ENCODE measurements at places on chromosomes 6 and 20.

DNA sequence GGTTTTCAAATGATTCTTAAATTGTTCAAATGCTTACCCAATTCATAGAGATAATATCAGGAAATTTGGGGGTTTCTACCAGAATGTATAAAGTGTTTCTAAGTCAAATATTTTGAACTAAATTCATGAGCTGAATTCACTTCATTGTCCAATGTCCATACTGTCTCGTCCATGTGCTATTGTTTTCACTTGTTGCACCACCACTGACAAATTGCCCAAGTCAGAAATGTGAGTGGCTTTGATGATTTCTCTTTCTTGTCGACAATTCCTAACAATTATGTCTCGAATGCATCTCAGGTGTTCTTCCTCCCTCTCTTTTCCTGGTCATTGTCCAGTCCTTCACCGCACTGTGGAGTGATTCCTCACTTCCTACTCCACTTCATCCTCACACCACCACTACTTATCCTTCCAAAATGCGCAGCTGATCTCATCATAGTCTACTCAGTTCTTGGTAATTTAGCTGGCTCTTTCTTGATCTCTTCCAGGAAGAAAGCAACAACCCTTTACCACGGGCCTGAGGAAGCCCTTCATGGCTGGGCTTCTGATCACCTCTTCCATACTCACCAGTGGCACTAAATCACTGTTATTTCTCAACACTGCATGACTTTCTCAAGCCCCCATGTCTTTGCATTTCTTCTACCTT, 161.1 kb downstream of the FOXA2 start:
- no peak for DNase-seq

DNA sequence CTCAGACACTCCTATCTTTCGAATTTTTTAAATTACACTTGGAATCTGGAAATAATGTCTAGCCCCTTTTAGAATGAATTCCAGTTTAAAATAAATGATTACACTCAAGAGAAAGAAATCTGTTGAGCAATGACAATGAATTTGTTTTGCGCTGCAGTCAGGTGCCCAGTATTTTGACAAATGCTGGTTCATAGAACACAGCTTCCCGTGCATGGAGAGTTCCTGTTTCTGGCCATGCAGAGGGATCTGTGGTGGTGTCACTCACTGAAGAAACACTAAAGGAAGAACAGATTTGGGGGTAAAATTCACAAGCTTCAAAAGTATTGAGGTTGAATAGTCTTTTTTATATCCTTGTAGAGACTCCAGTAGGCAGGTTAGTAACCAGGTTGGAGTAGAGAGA, 113.4 kb upstream of the CEP85L start:
- DNase-seq = no peak

- no peak for DNase-seq
These were observed 44.1 kb downstream of the STK4 start for GRCh38 chr20:45010399-45010828.

GRCh38 chr20:1995531-1996310, 1.9 kb upstream of the PDYN start:
- no peak for DNase-seq

- DNase-seq = no peak
These were observed 159.4 kb upstream of the SPTLC3 start for GRCh38 chr20:12849225-12849910.

DNA sequence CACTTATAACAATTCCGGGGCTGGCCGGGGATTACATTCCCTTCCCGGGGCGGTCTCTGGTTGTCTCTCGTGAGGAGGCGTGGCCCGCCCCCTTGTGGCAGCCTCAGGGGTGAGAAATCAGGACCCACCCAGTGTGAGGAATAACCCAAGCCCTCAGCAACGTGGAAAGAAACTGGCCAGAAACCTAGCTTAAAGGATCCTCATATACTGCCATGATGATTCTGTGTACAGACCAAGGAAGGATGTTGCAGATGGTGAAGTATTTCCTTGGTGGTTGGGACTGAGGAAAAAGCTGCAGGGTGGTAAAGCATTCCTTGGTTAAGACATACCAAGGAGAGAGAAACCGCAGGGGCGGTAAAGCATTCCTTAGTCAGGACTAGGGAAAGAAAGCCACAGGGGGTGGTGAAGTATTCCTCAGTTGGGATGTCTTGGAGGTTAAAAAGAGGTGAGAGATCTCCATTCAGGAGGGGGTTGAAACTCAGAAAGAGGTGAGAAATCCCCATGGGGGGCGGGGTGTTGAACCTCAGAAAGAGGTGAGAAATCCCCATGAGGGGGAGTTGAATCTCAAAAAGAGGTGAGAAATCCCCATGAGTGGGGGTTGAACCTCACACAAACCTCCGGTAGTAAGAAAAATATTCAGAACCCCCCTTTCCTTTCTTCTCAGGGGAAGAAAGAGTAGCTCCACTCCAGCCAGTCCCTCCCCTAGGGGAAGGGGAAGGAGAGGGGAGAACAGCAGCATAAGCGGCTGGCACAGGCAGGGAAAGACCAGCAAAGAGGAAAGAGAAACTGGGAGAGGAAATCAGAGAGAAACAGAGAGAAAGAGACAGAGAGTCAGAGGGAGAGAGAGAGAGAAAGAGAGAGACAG, 238.1 kb downstream of the RNGTT start:
- DNase-seq = peak; percentile 19

- DNase-seq = no peak
These were observed 17.7 kb downstream of the C20orf203 start for GRCh38 chr20:32655903-32656512.

DNA sequence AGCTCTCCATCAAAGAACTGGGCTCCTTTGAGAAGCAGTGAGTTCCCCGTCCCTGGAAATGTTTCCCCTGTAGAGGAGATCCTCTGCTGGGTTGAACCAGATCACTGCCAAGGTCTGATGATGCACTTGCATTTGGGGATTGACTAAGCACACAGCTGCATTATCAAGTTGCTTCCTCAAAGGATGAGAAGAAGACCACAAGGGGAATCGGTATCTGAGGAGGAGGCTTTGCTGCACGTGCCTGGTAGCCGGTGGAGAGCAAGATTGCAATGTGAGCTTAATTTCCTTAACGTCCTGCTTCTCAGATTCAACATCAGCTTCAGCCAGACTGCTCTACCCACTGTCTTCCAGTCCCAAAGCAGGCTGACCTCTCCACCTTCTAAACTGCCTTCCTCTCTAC, 128.8 kb upstream of the STMND1 start:
- no peak for DNase-seq

DNA sequence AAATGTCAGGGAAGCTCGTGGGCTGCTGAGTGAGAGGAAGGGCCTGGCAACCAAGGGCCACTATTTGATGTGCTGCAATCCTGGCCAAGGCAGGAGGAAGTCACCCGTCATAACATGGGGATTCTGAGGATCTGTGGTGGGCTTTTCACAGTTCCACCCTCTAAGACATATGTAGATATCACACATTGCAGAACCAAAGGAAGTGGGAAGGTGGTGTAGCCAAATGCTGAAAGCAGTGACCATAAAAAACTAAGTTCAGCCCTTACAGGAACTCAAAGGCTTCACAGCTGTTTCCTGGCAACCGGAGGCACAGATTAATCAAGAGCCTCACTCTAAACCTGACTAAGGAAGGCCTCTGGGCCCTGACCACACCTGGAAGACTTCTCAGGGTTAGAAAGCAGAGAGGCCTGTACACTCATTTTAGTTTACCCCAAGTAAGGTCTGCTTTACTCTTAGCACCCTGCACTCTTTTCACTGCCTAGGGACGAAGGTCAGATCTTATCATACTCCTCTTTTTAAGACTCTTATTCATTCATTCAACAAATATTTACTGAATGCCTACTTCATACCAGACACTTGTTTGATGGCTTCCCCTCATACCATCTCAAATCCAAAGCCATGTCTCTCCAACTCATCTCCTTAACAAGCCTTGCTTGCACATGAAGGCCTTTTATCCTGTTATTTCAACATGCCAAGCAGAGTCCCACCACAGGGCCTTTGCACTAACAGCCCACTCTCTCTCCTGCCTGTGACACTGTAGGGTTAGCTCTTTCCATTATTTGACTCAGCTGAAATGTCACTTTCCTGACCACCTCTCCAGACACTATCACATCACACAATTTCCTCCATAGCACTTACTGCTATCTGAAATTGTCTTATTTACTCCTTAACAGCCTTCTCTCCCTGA, 2.6 kb downstream of the UBE2V1 start:
- no peak for DNase-seq

Data from stimulated activated CD4-positive, alpha-beta T cell treated with anti-CD3 and anti-CD28 coated beads, Interleukin-12 subunit alpha, Interleukin-12 subunit beta, amount 100 ng/mL, for 4 hours (primary cell).